CD4-positive, alpha-beta memory T cell (primary cell): ENCODE measurements at places on chromosomes 7 and 10. TPM values are rescaled to one million over a fixed set of nuclear protein-coding genes. Genes with fewer than 3 reads are reported as not detected.

DNA sequence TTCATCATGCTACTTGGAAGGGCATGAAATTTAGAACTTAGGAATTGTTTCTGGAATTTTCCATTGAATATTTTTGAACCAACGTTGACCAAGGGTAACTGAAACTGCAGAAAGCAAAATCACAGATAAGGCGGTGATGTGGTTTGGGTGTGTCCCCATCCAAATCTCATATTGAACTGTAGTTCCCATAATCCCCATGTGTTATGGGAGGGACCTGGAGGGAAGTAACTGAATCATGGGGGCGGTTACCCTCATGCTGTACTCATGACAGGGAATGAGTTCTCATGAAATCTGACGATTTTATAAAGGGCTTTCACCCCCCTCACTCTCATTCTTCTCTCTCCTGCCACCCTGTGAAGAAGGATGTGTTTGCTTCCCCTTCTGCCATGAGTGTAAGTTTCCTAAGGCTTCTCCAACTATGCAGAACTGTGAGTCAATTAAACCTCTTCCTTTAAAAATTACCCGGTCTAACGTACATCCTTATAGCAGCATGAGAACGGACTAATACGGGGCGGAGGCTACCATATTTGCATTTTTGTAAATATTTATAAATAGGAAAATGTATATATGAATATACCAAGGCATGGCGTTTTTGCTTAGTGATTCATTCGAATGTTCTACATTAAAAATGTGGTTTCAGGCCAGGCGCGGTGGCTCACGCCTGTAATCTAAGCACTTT, 12.4 kb downstream of the NMT2 start:
- H3K27me3 ChIP-seq, result no peaks in the 10 kb centered on the region
- H3K27ac ChIP-seq, result no peak overlapping the region
- H3K4me3 ChIP-seq, result no peak overlapping the region
- peaks cover 34% of the 10 kb centered on the region for H3K4me1 ChIP-seq
- H3K36me3 ChIP-seq, result no peaks in the 10 kb centered on the region
- DNase-seq, result no peak

GRCh38 chr10:21510241-21511094, 15.0 kb downstream of the SKIDA1 start:
- H3K27me3 ChIP-seq, result peaks cover 32% of the 10 kb centered on the region
- no peaks in the 10 kb centered on the region for H3K4me1 ChIP-seq
- H3K36me3 ChIP-seq, result no peaks in the 10 kb centered on the region
- H3K4me3 ChIP-seq, result no peak overlapping the region

CHST12 gene
- 30.7 TPM for total RNA-seq

DNA sequence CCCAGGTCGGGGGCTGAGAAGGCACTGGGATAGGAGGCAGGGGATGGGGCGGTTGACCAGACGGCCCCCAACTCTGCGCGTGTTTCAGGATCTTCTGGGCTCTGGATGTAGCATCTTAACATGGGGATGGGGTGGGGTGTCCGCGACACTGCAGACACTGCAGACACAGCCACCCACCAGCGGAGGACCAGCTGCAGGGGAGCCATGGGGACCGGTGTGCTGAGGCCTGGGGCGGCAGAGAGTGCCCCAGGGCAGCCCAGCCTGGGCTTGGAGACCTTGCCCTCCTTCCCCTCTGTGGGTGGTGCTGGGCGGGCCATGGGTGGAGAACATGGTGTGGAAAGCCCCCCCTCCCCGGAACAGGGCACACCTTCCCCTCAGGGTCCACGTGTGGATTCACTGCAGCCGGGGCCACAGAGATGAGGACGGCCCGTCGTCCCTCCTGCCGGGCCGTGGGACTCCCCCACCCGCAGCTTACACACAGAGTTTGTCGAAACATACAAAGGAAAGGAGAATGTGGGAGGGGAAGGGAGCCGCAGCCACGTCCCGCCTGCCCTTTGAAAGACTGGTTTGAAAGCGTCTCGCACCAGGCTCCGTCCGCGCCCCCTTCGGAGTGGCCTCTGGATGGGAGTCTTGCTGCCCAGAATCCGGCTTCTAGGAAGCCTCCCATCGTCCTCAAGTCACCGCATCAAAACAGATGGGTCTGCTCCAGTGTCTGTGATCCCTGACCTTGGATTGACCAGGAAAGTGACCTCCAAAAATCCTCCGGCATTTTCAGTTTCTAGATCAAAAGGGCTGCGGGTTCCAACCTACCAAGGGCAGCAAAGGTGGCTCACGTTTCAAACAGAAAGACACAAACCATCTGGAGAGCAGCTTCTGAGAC, 91.5 kb upstream of the TCERG1L start:
- no peak overlapping the region for H3K27ac ChIP-seq
- no peaks in the 10 kb centered on the region for H3K27me3 ChIP-seq
- H3K4me3 ChIP-seq, result no peak overlapping the region
- no peak for DNase-seq
- no peaks in the 10 kb centered on the region for H3K36me3 ChIP-seq
- H3K4me1 ChIP-seq, result no peaks in the 10 kb centered on the region

TRIM50 gene
- total RNA-seq, result not detected

ZNF365 gene
- total RNA-seq, result 4.9 TPM

GPC2 gene
- total RNA-seq, result 12.5 TPM

DNA sequence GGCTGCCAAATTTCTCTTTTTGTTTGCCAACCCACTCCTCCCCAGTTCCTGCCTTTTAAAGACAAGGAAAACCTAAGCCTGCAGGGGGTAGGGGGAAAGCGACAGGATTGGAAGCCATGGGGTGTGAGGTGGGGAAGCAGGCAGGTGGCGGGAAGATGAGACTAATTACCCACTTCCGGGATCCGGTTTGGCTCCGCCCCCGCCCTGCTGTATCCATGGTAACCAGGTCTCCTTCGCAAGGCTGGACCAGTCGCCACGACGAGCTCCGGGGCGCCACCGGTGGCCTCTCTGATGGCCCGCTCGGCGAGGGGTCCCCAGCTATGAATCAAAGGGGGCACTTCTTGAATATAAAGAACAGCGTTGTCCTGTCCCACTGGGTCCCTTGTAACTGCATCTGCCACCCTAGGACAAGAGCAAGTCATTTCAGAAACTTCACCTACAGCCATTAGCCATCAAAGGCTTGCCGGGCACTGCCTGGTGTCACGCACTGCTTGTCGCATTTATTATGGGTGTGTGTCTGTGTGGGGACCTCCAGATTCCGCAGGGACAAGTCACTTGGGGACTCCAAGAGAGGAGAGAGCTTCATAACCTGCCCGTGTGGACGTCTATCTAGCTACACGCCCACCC, 55.4 kb upstream of the LMTK2 start:
- H3K4me1 ChIP-seq, result peaks cover 6% of the 10 kb centered on the region
- H3K27ac ChIP-seq, result no peak overlapping the region
- no peaks in the 10 kb centered on the region for H3K36me3 ChIP-seq
- peak; percentile 37 for DNase-seq
- H3K4me3 ChIP-seq, result no peak overlapping the region
- H3K27me3 ChIP-seq, result no peaks in the 10 kb centered on the region

GRCh38 chr7:18610331-18610948, 114.9 kb downstream of the HDAC9 start:
- no peaks in the 10 kb centered on the region for H3K27me3 ChIP-seq
- no peak overlapping the region for H3K4me3 ChIP-seq
- H3K4me1 ChIP-seq, result no peaks in the 10 kb centered on the region

DNA sequence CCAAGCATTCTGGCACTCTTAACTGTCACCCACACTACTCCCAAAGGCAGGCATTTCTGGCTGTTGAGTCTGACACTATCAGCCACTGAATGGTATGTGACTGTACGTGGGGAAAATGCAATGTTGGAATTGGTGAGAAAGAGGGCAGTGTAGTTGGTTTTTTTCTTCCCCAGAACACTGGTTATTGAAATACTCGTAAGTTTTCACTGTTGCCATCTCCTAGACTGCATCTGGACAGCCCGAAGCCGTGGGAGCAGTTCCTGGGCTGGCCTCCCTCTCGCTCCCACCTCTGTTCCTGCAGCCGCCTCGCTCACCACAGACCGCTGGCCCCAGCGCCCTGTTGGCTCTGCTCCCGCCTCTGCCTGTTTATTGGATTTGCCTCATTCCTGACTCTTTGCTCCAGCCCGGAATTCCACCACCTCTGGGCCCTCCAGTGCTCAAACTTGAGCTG, 5.7 kb downstream of the PLCE1 start:
- no peaks in the 10 kb centered on the region for H3K36me3 ChIP-seq
- peaks cover 3% of the 10 kb centered on the region for H3K27me3 ChIP-seq
- no peaks in the 10 kb centered on the region for H3K4me1 ChIP-seq

DNA sequence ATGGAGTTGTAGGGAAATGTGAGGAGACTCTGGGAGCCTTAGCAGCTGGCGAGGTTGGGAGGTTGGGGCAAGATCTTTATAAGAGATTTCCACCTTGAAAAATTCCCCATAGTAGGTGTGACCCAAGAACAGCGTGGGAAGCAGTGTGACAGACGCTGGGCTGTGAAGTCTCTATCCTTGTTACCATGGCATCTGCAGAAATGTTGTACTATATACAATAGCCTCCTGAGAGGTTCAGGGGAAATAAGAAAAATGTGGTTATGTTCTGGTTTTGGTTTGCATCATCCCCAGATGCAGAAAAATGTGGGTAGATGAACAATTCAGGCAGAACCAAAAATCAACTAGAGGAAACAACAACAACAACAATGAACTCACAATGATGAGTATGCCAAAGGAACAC, 498.6 kb downstream of the SH2D4B start:
- no peaks in the 10 kb centered on the region for H3K27me3 ChIP-seq
- no peak for DNase-seq
- no peaks in the 10 kb centered on the region for H3K36me3 ChIP-seq
- no peaks in the 10 kb centered on the region for H3K4me1 ChIP-seq

MKX gene
- not detected for total RNA-seq

GRCh38 chr7:30119890-30120577, 14.8 kb upstream of the MTURN start:
- no peaks in the 10 kb centered on the region for H3K27me3 ChIP-seq
- no peaks in the 10 kb centered on the region for H3K36me3 ChIP-seq
- DNase-seq, result no peak
- H3K4me3 ChIP-seq, result no peak overlapping the region

GRCh38 chr7:150977382-150978125, 567 bp downstream of the KCNH2 start:
- peaks cover 46% of the 10 kb centered on the region for H3K4me1 ChIP-seq
- no peak overlapping the region for H3K27ac ChIP-seq
- no peak overlapping the region for H3K4me3 ChIP-seq
- DNase-seq, result no peak
- no peaks in the 10 kb centered on the region for H3K36me3 ChIP-seq

GRCh38 chr7:30977896-30978564, 14.3 kb downstream of the GHRHR start:
- no peak for DNase-seq
- H3K4me3 ChIP-seq, result no peak overlapping the region

STK31 gene
- 1.1 TPM for total RNA-seq

DNA sequence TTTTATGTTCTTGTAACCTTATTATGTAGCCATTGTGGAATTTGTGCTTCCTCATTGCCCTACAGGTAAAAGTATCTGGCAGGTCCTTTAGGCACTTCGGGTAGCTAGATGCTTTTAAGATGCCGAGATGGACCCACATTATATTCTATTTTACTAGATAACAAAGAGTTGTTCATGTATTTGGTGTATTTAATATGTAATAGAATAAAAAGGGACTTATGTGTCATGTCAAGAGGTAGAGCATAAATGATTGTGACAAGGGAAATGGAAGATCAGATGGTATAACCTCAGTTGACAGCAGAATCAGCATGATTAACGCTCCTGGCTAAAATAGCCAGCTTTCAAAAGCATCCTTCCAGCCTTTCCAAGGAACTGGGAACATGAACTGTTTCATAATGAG, 50.6 kb downstream of the NPY start:
- no peak overlapping the region for H3K27ac ChIP-seq
- H3K4me1 ChIP-seq, result no peaks in the 10 kb centered on the region
- H3K4me3 ChIP-seq, result no peak overlapping the region
- H3K27me3 ChIP-seq, result no peaks in the 10 kb centered on the region
- H3K36me3 ChIP-seq, result no peaks in the 10 kb centered on the region

MYO3A gene
- not detected for total RNA-seq

DNA sequence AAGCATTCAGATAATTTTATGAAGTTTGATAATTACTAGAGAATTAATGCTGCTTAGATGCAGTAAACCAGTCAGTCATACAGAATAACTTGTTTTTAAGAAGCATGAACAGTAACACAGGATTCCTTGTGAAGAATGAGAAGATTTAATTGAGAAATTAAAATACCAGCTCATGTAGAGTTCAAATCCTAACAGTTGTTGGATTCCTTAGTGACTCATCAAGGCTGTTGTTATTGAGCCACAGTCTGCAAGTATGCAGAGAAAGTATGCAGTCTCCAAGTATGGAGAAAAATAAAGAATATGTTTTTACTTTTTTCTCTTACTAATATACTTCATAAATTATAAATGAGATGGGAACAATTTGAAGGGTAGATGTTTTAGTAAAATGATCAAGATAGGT, 30.2 kb upstream of the CYP26C1 start:
- no peak for DNase-seq
- no peak overlapping the region for H3K4me3 ChIP-seq
- H3K36me3 ChIP-seq, result no peaks in the 10 kb centered on the region
- H3K27ac ChIP-seq, result no peak overlapping the region
- no peaks in the 10 kb centered on the region for H3K4me1 ChIP-seq
- H3K27me3 ChIP-seq, result no peaks in the 10 kb centered on the region

GRCh38 chr10:118633786-118634185, 38.3 kb upstream of the PRLHR start:
- no peak overlapping the region for H3K4me3 ChIP-seq
- H3K27me3 ChIP-seq, result no peaks in the 10 kb centered on the region
- H3K27ac ChIP-seq, result no peak overlapping the region
- DNase-seq, result no peak
- no peaks in the 10 kb centered on the region for H3K4me1 ChIP-seq

- H3K27me3 ChIP-seq, result no peaks in the 10 kb centered on the region
- no peak overlapping the region for H3K27ac ChIP-seq
- DNase-seq, result no peak
- H3K36me3 ChIP-seq, result no peaks in the 10 kb centered on the region
- no peaks in the 10 kb centered on the region for H3K4me1 ChIP-seq
- no peak overlapping the region for H3K4me3 ChIP-seq
These were observed 489.2 kb upstream of the ZMIZ1 start for GRCh38 chr10:78579576-78579975.

DNA sequence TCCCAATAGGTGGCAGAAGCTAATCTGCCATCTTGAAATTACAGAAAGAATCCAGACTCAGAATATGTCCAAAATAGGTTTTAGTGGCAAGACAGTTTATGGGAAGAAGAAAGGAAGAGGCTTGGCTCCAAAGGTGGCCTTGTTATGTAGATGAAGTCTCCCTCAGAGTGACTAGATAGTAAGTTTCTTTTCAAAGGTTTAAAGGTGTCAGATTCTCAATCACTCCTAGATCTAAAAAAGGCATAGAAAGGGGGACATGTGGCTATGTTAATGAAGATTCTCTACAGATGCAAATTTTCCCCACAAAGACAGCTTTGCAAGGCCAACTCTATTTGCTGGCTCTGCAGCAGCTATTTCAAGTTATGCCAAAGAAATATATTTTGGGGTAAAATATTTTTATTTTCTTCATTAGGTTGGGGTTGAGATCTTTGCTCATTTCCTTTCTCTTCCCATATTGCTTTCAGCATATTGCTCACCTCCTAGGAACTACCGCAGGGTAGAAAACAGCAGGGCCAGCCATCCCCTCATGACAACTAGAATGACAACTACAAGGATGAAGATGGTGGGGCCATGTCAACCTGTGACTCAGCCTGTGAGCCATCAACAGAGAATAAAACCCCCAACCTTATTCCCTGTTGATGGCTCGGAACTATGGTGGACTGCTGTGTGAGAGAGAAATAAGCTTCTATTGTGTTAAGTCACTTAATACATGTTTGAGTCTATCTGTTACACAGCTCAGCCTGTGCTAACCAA, 274.0 kb upstream of the GALNT17 start:
- H3K4me1 ChIP-seq, result no peaks in the 10 kb centered on the region
- no peaks in the 10 kb centered on the region for H3K36me3 ChIP-seq
- H3K27me3 ChIP-seq, result no peaks in the 10 kb centered on the region
- H3K4me3 ChIP-seq, result no peak overlapping the region
- H3K27ac ChIP-seq, result no peak overlapping the region
